ENCODE measurements at places on chromosomes 16 and 17.

GRCh38 chr17:61402978-61403800 lies 3.5 kb downstream of the TBX2 start:
- DNase-seq = no peak

- no peak for DNase-seq
Observed at GRCh38 chr16:57969451-57970123, 1.3 kb downstream of the CNGB1 start.

DNA sequence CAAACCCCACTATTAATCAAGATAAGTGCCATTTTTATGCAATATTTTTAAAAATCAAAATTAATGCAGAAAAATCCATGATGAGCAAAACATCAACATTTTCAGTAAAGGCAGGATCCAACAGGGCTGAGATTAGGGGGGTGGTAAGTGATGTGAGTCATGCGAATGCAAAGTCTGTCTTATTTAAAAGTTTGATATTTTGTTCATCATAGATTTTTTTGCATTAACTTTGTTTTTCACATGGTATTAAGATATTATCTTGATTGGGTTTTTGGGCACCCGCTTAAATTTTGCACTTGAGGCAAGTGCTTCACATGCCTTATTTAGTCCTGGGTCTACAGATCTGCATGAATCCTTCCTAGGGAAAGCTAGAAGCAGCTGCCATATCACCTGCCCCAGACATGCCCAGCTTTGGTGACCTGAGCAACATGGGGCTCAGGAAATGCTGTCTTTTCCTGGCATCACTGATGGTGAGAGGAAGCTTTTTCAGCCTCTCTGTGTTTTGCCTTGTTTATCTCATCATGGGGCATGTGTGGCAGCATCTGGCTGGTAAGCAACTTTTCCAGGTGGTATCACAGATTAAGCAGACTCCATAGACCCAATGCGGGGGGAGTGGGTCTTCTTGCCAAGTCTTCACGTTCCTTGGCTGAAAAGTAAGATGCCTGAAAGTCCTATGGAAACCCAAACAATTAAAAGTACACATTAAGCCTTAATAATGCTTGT lies 57.6 kb upstream of the NFAT5 start:
- DNase-seq = no peak

- no peak for DNase-seq
Observed at GRCh38 chr17:42342242-42343008, 45.8 kb downstream of the STAT3 start.

DNA sequence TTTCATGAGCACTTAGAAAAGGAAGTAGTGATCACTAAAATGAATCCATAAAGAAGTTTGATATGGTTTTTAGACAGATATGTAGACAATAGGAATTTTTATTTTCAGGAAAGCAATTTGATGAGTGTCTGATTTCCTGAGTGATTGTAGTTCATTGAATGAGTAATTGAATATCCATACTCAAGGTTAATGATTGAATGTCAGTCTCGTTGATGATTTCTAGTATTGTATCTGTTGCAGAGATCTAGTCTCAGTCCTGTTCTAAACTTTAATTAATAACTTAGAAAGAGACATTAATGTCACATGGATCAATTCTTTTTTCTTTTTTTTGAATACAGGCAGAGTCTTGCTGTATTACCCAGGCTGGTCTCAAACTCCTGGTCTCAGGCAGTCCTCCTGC lies 78.3 kb downstream of the NLK start:
- DNase-seq = no peak

- no peak for DNase-seq
Observed at GRCh38 chr17:83080579-83080857, 1.1 kb downstream of the METRNL start.

DNA sequence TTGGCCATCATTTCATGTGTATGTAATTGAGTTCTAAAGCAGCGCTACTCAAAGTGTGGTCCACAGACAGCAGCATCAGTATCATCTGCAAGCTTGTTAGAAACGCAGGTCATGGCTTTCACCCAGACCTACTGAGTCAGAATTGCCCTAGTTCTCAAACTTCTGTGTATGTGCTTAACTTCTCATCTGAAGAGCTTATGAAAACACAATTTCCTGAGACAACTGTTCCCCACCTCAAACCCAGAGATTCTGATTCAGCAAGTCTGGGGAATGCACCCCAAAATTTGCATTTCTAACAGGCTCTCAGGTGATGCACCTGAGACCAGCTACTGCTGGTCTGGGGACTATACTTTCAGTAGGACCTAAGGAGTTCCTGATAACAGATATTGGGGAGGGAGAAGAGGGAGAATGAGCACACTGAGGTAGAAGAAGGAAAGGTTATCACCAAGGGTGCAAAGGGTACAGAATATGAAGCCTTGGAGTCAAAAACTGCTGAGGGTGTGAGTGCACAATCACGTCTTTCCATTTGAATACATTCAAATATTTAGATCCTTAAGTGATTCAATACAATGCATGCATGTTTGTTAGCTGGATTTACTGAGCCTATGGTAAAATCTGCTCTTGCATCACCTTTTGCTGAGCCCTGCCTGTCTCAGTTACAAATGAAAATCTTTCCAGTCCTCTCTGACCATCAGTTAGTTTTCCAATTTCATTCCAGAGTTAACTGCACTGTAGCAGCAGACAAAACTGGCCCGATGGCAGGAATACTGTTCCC lies 29.2 kb upstream of the SKAP1 start:
- DNase-seq = no peak

DNA sequence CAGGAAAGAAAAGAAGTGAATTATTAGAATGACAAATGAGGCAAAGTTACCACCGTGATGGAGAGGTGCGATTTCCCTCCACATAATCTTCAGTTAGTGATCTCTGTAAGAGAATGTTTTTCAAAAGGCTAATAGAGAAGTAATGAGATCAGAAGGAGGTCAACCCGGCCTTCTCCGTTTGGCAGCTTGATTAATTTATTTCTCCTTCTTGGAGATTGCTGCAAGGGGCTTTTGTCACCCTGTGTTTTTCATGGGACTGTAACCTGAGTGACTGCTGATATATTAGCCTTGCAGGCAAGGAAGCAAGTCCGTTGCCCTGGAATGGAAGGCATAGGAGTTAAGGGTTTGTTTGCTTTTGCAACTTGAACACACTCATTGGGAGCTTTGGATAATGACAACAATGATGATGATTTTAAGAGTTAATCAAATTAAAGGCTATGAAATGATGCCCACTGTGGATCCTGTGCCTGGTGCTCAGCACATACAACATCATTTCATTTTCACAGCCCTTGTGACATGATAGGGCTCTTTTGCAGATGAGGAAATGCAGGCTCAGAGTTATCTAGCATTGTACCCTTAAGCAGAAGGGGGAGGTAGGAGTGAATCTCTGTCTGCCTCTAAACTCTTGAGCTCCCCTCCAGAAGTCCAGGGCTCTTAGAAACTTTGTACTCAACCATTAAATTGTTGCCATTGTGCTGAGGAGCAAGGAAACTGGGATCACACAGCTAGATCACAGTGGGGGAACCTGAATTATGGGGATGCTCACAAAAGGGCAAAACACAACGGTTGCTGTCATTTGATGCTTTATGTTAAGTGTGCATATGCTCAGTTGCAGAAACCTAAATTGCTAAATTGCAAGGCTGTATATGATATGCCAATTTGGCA lies 226.3 kb downstream of the WWOX start:
- DNase-seq = no peak

DNA sequence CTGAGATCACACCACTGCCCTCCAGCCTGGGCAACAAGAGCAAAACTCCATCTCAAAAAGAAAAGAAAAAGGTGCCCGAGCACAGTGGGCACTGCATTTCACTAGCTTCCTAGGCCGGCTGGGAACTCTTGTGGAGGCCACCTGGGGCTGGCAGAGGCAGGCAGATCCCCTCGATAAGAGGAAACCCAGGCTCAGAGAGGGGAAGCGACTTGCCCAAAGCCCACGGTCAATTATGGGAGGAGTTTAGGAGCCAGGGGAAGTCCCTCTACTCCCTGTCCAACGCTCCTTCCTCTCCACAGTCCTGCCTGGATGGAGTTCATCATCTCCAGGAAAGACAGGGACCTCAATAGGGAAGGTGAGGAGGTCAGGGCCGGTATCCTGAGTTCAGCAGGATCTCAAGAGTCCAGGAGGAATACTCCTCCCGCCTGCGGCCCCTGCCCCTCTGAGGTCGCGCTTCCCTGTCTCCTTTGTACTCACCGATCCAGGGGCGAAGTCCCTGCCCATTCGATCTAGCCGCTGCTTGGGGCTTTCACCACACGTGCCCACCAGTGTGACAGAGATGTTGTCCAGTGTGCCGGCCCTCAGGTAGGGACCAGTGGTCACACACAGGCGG lies 841 bp downstream of the ALOXE3 start:
- DNase-seq = no peak

- DNase-seq = no peak
Observed at GRCh38 chr16:51141106-51141505, 10.0 kb downstream of the SALL1 start.

DNA sequence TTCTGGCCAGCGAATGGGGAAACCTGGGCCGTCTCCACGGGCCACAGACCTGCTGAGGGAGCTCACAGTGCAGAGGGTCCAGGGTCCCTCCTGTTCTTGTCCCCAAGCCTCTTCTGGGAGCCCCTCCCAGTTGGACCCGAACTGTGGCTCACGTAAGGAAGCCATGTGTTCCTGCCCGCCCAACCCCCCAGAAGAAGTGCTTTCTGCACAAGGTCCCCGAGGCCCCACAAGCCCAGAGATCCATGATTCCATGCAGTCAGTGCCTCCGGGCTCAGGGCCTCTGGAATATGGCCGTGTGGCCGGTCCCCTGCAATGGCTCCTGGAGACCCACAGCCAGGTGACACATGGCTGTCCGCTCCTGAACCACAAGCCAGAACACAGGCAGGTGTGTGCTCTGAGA lies 272.4 kb downstream of the C16orf95 start:
- no peak for DNase-seq

DNA sequence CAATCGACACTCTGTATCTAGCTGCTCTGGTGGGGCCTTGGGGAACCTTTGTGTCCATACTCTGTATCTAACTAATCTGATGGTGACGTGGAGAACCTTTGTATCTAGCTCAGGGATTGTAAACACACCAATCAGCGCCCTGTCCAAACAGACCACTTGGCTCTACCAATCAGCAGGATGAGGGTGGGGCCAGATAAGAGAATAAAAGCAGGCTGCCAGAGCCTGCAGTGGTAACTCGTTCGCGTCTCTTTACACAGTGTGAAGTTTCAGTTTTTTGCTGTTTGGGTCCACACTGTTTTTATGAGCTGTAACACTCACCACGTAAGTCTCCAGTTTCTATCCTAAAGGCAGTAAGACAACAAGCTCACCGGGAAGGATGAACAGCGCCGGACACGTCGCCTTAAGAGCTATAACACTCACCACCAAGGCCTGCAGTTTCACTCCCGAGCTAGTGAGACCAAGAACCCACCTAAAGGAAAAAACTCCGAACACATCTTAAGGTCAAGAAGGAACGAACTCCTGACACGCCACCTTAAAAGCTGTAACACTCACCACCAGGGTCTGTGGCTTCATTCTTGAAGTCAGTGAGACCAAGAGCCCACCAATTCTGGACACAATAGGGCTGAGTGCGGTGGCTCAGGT lies 64.6 kb downstream of the KPNA2 start:
- no peak for DNase-seq

GRCh38 chr16:89667633-89668032 lies 10.0 kb downstream of the SPATA33 start:
- no peak for DNase-seq

- DNase-seq = no peak
Observed at GRCh38 chr16:27452569-27453493, 50.9 kb downstream of the IL21R start.

- DNase-seq = no peak
Observed at GRCh38 chr17:17763734-17764133, 73.1 kb downstream of the SREBF1 start.

DNA sequence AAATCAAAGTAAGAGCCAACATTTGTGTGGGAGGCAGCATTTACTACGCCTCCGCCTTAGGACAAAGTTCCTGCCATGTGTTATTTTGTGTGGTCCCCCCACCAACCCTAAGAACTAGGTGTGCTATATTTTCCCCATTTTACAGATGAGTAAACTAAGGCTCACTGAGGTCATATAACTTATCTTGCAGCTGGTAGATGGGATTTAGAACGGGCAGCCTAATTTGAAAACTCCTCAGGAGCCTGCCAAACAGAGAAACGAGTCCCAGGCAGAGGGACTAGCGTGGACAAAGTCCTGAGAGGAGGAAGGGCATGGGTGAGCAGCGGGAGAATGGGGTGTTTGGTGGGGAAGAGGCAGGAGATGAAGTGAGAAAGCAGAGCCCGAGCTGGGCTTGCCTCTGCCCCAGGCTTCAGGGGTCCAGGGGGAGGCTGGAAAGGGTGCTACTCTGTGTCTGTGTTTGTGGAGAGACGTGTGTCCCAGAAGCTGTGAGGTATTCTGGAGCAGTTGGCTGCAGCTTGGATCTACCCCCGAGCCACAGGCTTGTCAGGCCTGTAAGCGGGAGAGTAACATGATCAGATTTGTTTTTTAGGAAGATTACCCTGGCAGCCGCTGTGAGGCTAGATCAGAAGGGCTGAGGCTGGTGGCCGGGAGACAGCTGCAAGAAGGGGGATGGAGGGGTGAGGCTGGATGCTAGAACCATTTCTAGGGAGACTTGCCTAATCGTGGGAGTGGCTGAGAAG lies 5.0 kb downstream of the MLLT6 start:
- DNase-seq = no peak

- DNase-seq = peak; percentile 43
Observed at GRCh38 chr16:3007957-3008689, 4.6 kb upstream of the CLDN9 start.

GRCh38 chr16:314795-315299 lies 31.9 kb downstream of the PDIA2 start:
- no peak for DNase-seq

- peak; percentile 8 for DNase-seq
Observed at GRCh38 chr16:84868829-84869472, 49.2 kb downstream of the CRISPLD2 start.

GRCh38 chr16:66908116-66908515 lies 10.6 kb downstream of the CDH16 start:
- DNase-seq = no peak

DNA sequence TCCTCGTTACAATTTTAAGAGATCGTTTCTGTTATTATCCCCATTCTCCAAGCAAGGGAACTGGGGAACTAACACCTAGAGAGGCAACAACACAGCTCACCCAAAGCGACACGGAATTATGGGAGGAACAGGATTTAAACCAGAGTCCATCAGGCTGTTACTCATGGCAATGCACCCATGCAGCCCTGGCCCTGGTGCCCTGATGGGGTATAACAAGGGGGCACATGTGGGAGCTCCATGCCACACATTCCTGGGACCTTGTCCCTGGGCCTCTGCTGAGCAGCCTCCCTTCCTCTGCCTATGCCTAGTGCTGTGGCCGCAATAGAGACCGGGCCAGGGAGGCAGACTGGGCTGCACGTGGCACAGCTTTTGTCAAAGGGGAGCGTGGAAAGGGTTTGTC lies 13.3 kb upstream of the RCVRN start:
- peak; percentile 8 for DNase-seq

GRCh38 chr16:49844359-49844758 lies 11.6 kb downstream of the ZNF423 start:
- no peak for DNase-seq

- no peak for DNase-seq
Observed at GRCh38 chr16:81107511-81107910, 11.3 kb upstream of the GCSH start.

- no peak for DNase-seq
Observed at GRCh38 chr17:35491417-35491816, 42.9 kb upstream of the SLFN13 start.

GRCh38 chr17:66675273-66675990 lies 159.5 kb upstream of the CACNG5 start:
- DNase-seq = no peak

Measured in left ventricle myocardium inferior (tissue), 1 donor.